Vagina (tissue), 2 donors: ENCODE measurements at places on chromosomes 2 and 18. TPM values are rescaled to one million over a fixed set of nuclear protein-coding genes. Genes with fewer than 3 reads are reported as not detected.

ATOH8 gene
- 66.5 TPM for total RNA-seq

MSH6 gene
- 38.8 TPM for total RNA-seq

CYP27A1 gene
- 30.0 TPM for total RNA-seq

AQP12B gene
- total RNA-seq: not detected

FNDC4 gene
- 18.2 TPM for total RNA-seq

NETO1 gene
- total RNA-seq: not detected

SOWAHC gene
- total RNA-seq: 25.5 TPM

AGAP1 gene
- 21.1 TPM for total RNA-seq

ASNSD1 gene
- total RNA-seq: 44.7 TPM

PRKAG3 gene
- total RNA-seq: not detected

LHCGR gene
- total RNA-seq: not detected

PRLH gene
- not detected for total RNA-seq

ALPG gene
- not detected for total RNA-seq

RMDN2 gene
- 5.9 TPM for total RNA-seq

POTEC gene
- total RNA-seq: not detected

RBM43 gene
- 3.9 TPM for total RNA-seq

CASP10 gene
- 8.3 TPM for total RNA-seq

RTP5 gene
- not detected for total RNA-seq

TUBA3D gene
- total RNA-seq: 0.74 TPM

OSR1 gene
- total RNA-seq: 5.9 TPM

NPHP1 gene
- total RNA-seq: 4.9 TPM

UGT1A4 gene
- 0.98 TPM for total RNA-seq

SKOR2 gene
- not detected for total RNA-seq

ATP8B1 gene
- 41.5 TPM for total RNA-seq
